Tibial nerve (tissue), 4 donors: ENCODE measurements at places on chromosomes 3 and 15. TPM values are rescaled to one million over a fixed set of nuclear protein-coding genes. Genes with fewer than 3 reads are reported as not detected.

DNA sequence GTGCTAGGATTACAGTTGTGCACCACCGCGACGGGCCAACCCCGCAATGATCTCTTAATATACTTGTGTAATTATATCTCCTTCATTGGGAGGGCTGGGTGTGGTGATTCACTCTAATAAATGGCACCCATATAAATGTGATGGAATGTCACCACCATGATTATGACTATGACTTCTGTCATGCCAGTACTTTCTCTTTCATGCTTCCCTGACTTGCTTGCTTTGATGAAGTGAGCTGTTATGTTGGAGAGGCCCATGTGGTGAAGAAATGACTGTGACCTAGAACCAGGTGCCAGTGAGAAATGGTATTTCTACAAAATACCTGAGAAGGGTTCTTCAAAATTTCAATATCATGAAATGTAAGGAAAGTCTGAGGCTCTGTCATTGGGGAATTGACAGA, 24.4 kb upstream of the TP63 start:
- no peak for DNase-seq

GRCh38 chr15:95132774-95133173, 901.4 kb downstream of the MCTP2 start:
- no peak for DNase-seq

DNA sequence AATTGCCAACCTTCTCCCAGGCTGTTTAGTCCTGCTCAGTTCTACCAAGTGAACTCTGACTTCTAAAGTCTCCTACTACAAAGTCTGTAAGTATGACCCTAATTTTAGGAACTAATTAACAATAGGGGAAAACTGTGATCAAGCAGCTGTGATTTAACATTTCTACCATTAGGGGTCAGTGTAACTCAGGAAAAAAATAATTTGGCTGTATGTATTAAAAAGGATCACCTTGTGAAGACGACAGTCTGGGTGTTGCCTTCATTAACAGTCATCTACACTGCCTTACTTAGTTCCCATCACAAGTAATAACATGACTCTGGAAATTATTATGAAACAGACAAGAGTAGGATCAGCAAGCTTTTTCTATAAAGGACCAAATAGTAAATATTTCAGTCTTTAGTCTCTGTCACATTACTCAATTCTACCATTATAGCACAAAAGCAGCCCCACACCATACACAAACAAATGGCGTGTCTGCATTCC, 4.2 kb upstream of the NPHP3 start:
- DNase-seq = no peak

DNA sequence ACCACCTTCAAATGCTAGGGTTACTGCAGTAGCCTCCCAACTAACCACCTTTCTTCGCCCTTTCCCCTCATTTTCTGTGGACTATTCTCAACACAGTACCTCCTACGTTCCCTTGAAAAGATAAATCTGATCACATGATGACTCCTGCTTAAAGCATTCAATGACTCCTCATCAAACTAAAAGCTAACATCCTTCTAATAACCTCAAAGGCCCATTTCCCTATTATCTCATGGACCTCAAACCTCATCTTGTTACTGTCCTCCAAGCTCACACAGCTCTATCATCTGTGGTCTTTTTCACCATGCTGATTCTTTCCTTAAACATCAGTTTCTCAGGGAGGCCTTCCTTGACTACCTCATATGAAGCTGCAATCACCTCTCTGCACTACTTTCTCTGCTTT, 29.6 kb downstream of the GADL1 start:
- no peak for DNase-seq

DNA sequence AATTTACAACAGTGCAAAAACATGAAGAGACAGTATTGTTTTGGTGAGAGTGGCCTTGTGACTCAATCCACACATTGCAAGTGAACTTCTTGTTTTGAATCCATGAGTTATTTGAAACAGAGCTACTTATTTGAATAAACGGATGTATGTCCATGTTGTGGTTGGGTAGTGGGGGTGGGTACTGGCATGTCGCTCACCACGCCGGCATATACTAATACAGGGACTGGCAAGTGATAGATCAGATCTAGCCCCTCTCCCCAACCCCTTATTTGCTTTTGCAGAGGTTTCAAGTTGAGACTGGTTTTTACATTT, 83.8 kb downstream of the EDEM1 start:
- DNase-seq = no peak

- no peak for DNase-seq
These were observed 26.3 kb downstream of the SCN11A start for GRCh38 chr3:39025222-39025970.

DNA sequence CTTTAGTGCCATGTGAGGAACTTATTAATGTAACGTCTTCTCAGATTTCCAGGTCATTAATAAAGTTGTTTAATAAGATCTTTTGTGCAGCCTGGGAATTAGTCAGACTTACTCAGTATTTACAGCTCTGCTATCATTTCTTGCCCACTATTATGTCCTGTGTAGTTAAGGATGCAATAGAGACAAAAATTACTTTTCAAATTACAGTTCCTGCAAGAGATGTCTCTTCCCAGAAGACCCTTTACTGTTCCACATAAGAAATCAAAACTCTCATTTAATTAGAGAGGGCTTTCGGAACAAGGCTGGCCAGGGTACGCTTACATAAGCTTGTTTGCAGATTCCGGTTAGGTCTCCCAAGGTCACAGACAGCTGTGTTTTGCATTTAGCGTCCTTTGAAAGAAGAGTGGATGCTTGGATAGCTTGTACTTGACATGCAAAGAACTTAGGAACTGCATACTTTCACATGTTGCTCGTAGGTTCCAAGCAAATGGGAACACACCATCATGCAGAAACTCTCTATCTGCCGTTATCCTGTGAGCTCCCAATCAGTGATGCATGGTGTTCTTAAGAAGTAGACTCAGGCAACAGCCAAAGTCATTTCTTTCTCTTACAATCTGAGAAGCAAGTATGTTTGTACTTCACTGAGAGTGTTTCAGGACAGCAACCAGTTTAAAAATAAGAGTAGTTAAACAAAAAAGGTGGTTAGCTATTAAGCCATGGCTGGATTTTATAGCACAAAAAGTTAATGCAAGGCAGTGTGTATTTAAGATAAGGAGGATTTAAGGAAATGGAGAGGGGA, 37.4 kb downstream of the FILIP1L start:
- DNase-seq = no peak

- DNase-seq = no peak
These were observed 68.0 kb upstream of the MNS1 start for GRCh38 chr15:56532721-56533460.

DNA sequence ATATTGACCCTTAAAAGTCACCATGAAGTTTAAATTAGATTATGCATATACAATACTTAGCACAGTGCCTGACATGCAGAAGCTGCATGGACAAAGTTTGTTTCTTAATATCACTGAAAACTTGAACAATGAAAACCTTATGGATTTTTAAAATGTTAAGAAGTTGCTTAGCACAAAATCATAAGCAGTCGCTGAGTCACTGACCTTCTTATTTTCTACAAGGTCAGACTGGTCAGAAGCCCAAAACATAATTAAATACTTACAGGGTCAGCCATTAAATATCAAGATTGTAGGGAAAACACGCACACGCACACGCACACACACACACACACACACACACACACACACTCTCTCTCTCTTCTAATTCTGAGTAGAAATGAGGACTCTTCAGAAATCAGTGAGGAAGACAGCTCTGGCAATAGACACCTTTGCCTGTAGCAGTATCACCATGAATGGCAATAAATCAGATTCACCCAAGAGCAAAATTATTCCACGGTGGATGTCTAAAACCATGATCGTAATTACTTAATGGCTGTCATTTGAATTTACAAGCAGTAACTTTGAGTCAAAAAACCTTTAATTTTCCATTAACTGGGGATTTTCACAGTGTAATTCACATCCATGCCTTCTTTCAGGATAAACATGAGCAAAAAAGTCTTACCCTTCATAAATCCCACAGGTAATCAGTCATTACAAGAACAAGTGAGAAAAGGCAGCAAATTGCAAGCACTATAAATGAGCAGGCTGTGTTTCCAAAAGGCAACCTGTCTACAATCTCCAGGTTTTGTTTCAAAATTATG, 147.5 kb downstream of the OSBPL10 start:
- DNase-seq = no peak

- DNase-seq = no peak
These were observed 19.3 kb upstream of the SLC4A7 start for GRCh38 chr3:27503526-27503925.

DNA sequence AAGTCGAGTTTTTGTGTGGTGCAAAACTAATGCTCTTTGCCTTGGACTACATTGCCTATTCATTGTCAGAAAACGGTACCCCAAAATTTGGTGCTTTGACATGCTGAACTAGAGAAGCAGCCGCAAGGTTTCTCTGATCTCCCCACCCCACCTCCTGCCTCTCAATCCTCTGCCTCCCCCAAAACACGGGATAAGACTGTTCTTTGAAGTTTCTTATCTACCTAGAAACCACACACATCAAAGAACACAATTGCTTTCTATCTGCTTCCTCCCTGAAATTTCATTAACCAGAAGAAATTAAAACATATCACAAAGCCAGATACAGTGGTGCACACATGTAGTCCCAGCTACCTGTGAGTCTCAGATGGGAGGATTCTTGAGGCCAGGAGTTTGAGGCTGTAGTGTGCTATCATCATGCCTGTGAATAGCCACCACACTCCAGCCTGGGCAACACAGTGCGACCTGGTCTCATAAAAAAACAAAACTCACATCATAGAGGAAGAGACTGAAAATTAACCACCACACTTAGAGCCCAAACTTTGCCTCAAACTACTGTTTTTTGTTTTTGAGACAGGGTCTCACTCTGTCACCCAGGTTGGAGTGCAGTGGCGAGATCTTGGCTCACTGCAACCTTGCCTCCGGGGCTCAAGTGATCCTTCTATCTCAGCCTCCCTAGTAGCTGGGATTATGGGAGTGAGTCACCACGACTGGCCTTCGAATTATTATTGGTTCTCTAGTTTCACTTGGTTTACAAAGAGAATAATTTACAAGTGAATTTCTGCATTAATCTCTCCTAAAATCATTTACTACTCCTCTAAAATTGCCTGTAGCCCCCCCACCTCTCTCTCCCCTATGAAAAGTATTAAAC, 2.7 kb upstream of the PCNP start:
- DNase-seq = no peak

- no peak for DNase-seq
These were observed 1.9 kb downstream of the MAP2K1 start for GRCh38 chr15:66388576-66388975.

- no peak for DNase-seq
These were observed 63.5 kb downstream of the FNDC3B start for GRCh38 chr3:172102883-172103310.

DNA sequence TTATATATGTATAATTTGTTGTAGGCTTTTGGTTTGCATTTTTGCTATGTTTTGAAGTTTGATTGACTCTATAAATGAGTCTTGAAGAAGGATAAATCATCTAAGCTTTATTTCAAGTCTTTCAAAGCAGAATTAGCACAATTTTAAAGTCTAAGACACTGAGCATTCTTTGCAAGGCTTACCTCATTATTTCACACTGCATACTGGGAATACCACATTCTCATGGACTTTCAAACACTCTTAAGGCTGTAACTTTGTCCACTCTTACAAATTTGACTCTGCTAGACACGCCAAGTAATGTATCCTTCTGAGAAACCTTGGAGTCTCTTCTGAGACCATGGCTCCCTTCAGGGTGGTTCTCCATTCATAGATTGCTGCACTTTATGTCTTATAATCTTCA, 281.3 kb upstream of the COL8A1 start:
- DNase-seq = no peak

DNA sequence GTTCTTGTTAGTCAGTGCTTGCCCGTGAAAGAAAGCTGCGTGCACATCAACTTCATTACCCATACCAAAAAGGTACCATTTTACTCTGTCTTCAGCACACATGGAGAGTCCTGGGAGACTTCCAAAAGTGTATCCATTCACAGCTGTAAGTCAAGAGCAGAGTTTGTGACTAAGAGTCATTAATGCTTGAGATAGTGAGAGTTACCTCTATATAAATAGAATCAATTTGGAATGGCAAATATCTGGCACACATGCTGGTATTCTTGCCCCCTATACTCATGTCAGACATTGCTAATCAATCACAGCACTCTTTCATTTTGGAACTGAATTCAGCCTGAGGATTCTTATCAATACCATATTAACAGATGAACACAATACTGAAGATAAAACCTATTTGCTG, 14.2 kb downstream of the CP start:
- no peak for DNase-seq

GRCh38 chr3:56823984-56824703, 22.4 kb upstream of the ARHGEF3 start:
- DNase-seq = no peak

- DNase-seq = no peak
These were observed 7.5 kb downstream of the PCSK6 start for GRCh38 chr15:101481917-101482525.

- DNase-seq = no peak
These were observed 524 bp upstream of the TOPBP1 start for GRCh38 chr3:133662278-133662651.

- DNase-seq = no peak
These were observed 114.7 kb upstream of the FRMD4B start for GRCh38 chr3:69500604-69501003.

DNA sequence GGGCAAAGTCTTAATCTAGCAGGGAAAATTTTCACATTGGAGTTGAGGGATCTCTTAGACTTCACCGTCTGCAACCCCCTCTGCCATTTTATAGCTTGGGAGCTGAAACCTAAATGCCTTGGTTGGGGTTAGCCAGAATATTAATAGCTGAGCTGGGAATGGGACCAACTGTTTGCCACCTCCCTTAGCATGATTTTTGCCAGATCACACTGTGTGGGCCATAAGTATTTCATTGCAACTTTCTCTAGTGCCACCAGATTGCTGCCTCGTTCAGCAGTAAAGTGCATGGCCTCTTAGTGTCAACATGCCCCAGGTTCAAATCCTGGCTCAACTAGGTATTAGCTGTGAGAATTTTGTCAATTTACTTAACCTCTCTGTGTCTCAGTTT, 55.9 kb upstream of the ABHD17C start:
- no peak for DNase-seq

- DNase-seq = no peak
These were observed 99.8 kb upstream of the HERC1 start for GRCh38 chr15:63933522-63933921.

- no peak for DNase-seq
These were observed 146.3 kb upstream of the CTDSPL start for GRCh38 chr3:37715358-37715757.

GRCh38 chr3:174058804-174059203, 661.3 kb downstream of the NLGN1 start:
- DNase-seq = no peak

Gene ROPN1
- total RNA-seq = not detected

Gene C2CD4A
- not detected for total RNA-seq

Gene CCDC33
- not detected for total RNA-seq

Gene CX3CR1
- 2.2 TPM for total RNA-seq
